T-helper 2 cell treated with Interferon-gamma antibody and Interleukin-4, amounts not matched to agents 5 μg/mL and 100 μg/mL, for 36 hours (primary cell): ENCODE measurements at places on chromosomes 11 and 22.

DNA sequence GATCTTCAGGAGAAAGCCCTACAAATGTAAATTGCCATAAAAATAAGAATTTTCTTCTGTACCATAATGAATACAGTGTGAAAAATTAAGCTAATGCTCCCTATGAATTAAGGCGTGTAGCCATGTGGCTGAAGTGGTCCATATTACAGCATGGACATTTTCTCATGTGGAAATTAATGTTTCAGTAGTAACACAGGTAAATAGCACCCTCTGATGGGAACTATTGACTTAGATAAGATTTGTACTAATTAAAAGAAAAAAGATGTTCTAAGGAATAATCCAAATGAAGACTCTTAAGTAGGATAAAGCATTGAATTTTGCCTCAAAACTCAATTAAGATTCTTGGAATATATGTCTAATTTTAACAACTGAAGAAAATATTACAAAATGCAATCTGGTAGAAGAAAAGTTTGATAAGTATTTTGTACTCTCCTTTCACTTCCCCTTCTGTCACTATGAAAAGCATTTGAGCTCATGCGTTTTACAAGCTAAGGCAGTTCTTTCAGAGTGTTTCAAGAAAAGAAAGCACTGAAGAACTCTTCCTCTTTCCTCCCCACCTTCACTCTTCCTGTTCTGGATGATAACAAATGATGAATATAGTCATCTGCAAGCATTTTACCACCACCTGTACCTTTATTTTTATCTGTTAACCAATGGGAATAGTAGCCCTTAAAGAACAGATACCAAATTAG is 9.9 kb upstream of the OR8D2 start:
- DNase-seq, result no peak

DNA sequence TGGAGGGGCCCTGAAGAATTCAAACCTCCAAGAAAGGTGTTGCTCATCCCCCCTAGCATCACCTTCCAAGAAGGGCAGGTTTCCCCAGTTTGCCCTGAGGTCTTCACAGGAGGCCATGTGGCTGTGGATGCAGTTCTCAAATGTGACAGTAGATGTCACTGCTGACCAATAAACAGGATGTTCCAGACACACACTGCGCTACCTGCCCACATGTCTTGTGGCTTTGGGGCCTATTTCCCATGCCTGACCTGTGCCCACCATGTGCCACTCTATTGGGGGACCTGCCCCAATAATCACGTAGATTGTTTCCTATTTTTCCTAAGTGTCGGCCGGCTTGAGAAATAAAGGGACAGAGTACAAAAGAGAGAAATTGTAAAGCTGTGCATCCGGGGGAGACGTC is 4.5 kb downstream of the GSTT2 start:
- DNase-seq, result peak; percentile 42

DNA sequence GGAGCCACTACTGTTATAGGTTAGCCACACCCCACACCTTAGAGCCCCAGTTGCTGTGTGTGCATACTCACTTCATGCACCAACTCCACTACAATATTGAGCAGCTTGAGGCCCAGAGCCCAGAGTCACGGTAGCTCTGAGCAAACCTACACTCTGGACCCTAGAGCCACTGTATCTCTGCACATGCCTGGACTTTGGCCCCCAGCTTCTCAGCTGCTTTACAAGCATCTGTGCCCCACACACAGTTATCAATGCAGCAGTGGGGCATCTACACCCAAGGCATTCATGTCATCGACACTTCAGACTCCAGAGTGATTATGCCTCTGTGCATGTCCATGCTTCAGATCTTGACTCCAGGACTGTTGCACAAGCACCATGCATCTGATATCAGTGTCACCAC is 2.3 kb upstream of the OR5B12 start:
- DNase-seq, result no peak

DNA sequence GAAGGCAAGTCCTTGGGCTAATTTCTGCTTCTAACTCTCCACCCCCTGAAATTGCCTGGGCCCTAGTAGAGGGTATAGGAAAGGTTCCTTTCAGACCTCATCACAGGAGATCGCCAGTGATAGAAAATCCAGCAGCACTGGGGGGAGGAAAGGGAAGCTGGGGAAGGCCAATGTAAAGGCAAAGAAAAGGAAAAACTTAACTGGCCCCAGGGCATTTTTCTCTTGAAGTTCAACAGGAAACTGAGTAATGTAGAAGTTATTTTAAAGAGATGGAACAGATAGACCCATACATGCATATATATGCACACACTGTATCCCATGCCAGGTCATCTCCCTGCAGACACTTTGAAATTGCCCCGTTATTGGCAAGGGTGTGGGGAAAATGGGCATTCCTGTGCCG is 134.0 kb downstream of the TRIM44 start:
- no peak for DNase-seq

- DNase-seq, result no peak
These were observed 138.5 kb downstream of the NXPE2 start for GRCh38 chr11:114816791-114817190.

DNA sequence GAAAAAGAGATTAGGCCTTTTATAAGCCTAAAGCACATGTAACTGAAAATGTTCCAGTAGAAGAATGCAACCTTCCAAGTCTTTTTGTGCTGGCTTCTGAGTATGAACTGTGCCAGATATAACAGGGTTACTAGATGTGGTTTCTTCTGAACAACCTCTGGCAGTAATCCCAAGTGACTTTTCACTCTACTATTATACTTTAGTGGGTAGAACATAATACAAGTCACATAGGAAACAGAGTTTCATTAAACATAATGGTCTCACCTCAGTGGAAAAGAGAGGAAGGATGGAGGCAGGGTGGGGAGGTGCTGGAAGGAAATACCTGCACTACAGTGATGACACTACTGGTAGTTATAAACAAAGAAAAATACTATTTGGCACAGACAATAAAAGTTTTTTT is 81.3 kb downstream of the PHF21A start:
- no peak for DNase-seq

GRCh38 chr11:119906376-119906775 is 177.4 kb upstream of the NECTIN1 start:
- DNase-seq, result no peak

DNA sequence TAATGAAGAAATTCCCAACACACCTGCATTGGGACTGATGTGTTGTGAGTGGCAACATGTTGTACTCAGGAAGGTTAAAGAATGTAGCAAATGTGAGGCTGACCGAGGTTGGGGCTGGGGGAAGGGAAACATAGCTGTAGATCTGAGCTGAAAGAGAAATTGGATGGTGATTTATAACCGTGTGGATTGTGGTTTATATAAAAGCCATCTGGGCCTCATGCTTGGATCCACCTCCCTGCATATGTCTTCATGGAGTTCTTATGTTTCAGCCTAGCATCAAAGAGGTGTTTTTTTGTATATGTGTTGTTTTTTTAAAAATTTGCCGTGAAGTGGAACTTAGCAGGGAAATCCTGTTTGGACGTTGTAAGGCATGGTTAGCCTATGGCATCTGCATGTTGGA is 141.3 kb downstream of the NAV2 start:
- DNase-seq, result no peak

DNA sequence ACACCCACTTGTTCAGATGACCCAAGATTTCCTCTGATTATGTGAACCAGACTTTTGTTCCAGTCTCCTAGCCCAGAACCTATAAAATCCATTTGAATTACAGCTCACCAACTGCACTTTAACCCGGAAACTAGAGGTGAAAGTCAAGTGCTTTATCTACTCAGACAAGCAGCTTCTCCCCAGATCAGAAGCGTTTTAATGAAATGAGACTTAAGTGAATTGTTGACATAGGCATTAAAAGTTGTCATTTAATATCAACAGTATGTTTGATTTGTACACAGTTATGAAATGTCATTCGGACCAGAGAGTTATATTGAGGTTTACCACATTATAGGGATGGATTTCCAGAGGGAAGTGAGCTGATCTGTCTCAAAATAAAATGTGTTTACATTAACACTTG is 52.0 kb downstream of the CADM1 start:
- DNase-seq, result no peak

DNA sequence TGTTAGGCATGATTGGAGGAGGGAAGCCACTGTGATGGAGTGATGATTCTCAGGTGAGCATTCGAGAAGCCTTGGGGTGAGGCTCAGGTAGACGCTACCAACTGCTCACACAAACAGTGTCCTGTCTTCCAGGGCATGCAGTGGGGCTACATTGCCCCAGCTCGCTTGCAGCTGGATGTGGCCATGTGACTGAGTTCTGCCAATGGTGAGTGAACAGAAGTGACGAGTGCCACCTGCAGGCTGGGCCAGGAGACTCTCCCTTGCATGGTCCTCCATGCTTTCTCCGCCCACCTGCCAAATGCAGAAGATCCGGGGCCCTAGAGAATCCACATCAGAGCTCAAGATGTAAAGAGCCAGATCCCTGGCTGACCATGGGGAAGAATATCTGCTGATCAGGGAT is 195.9 kb downstream of the BCR start:
- DNase-seq, result peak; percentile 23

DNA sequence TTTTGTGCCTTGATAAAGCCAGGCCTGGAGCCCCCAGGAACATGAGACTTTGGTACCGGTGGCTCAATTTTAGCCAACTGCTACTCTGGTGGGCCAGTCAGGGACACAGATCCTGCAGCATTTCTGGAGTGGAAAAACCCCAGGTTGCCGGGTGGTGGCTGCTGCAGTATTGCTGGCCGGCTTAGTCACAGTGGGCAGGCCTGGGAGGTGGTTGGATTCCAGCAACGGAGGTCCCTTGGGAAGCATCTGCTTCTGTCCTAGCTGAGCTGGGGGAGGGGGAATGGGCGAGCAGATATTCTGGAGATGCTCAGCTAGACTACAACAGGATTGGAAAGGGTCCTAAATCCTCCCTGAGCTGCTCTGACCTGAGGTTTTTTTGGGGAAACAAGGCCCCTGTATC is 31.6 kb upstream of the ACCSL start:
- no peak for DNase-seq

GRCh38 chr22:39522567-39523300 is 2.4 kb downstream of the ATF4 start:
- no peak for DNase-seq

- DNase-seq, result no peak
These were observed 124.8 kb upstream of the NECTIN1 start for GRCh38 chr11:119853581-119854360.

- no peak for DNase-seq
These were observed 13.5 kb downstream of the FSHB start for GRCh38 chr11:30244265-30244664.

DNA sequence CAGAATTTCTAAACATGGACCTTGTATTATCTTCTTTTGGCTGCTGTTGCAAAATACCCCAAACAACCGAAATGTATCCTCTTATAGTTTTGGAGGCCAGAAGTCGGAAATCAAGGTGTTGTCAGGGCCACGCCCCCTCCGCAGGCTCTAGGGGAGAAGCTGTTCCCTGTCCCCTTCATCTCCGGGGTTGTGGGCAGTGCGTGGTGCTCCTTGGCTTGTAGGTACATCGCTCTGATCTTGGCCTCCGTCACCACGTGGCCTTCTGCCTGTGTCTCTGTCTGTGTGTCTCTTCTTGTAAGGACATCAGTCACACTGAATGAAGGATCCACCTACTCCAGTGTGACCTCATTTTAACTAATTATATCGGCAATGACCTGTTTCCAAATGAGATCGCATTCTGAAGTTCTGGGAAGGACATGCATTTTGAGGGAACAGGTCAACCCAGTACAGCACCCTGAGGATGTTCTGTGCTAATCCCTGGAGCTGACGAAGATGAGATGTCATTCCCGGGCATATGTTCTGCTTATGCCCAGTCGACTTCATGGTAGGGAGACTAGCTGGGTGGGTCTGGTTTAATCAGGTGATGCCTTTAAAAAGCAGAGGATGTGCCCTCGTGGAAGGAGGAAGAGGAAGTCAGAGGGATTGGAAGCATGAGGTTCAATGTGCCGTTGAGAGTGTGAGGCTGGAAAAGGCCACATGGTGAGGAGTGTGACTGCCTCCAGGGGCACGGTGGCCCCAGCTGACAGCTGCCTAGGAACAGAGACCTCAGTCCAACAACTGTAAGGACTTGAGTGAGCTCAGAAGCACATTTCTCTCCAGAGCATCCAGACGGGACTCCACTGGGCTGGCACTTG is 531.1 kb downstream of the TBC1D22A start:
- DNase-seq, result no peak

DNA sequence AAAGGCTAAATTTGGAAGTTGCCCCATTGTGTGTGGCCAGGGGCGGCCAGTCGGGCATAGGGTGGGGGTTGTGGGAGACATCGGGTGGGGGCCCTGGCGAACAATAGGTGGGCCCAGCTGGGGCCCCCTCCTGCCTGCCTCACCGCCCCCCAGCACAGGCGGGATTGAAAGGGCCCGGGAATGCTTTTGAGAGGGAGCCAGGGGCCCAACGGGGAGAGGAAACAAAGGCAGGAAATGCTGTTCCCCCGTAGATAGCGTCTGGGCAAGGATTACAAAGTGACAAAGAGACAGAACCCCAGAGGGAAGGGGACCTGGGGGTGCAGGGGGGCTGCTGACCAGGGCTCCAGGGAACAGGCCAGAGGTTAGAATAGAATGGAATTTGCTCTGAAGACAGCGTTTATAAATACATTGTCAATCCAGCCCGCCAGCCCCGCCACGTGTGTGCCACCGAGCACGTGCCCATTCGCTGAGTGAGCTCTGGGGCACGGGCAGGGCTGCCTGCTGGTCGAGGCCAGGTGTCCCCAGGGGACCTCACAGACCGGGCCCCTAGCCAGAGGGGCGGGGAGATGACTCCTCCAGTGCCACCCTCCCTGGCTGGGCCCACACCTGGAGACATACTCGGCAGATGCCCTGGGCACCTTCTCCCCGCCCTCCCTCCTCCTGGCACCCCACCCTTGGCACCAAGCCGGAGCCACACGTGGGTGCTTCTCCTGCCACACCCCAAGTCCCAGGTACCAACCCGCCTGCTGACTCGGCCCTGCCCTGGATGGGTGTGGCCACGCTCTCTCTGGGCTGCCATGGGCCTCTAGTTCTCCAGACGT is 9.7 kb downstream of the PDGFB start:
- DNase-seq, result no peak

- DNase-seq, result no peak
These were observed 75.3 kb downstream of the CD44 start for GRCh38 chr11:35214226-35214770.

GRCh38 chr11:44889266-44889665 is 61.4 kb downstream of the TP53I11 start:
- DNase-seq, result no peak

- no peak for DNase-seq
These were observed 6.8 kb downstream of the KRTAP5-11 start for GRCh38 chr11:71575723-71576424.

DNA sequence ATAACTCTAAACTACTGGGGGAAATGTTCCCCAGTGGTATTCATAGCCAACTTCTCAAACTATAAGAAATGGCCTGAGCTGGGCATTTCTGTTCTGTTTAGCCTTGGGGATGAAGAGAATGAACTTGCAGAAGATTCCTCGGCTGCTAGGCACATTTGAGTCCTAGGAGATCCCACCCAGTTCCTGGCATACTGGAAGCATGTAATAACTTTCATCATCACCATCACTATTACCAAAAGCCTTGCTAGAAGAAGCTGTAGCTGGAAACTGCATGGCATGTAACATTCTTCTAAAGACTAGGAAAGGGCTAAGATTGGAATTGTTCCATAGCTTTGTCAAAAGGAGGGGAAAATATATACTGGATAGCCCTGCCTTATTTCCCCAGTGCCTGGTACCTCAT is 40.1 kb upstream of the SLC1A2 start:
- DNase-seq, result no peak

- no peak for DNase-seq
These were observed 18.2 kb downstream of the RTN4R start for GRCh38 chr22:20249797-20250354.
